ENCODE measurements at places on chromosomes 3 and 15.

GRCh38 chr3:126979046-126979628, 3.8 kb upstream of the PLXNA1 start:
- DNase-seq = no peak

GRCh38 chr15:83323296-83323711, 38.8 kb upstream of the BNC1 start:
- DNase-seq = no peak

GRCh38 chr15:90664650-90665287, 52.4 kb upstream of the BLM start:
- DNase-seq = no peak

- no peak for DNase-seq
These were observed 21.6 kb downstream of the UACA start for GRCh38 chr15:70741677-70742293.

- no peak for DNase-seq
These were observed 233.3 kb downstream of the UACA start for GRCh38 chr15:70530017-70530499.

DNA sequence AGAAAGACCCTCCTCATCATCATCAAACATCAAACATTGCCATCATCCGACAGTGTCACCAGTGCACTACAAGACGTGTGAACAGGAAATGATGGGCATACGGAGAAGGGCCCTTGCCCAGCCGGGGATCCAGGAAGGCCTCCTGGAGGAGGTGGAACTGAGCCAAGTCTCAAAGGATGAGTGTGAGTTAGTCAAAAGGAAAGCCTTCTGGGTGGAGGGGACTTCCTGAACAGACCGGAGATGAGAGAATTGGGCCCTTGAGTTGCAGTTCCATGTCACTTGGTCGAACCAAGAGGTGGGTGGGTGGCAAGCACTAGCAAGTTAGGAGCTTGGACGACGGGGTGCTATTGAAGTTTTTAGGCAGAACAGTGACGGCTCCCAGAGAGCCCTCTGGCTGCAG, 8.5 kb downstream of the SEMA4B start:
- no peak for DNase-seq

GRCh38 chr15:65431731-65432130, 9.0 kb upstream of the IGDCC4 start:
- DNase-seq = no peak

GRCh38 chr15:31297575-31298456, 28.8 kb upstream of the KLF13 start:
- no peak for DNase-seq

GRCh38 chr15:31802761-31803160, 227.6 kb upstream of the CHRNA7 start:
- DNase-seq = no peak

DNA sequence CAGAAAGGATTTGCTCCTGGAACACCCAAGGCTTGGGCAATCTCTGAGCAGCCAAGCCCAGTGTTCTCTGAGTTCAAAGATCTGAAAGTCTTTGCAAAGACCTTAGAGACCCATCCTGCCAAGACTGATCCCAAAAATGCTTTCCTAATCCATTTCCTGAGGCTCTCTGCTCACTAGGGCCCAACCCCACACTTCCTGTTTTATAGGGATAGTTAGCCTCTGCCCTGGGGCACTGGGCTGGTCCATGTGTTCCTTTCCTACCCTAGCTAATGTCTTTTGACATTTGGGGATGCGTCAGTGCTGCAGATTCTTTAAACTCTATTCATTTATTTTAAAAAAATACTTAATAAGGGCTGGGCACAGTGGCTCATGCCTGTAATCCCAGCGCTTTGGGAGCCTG, 372.7 kb downstream of the ROBO2 start:
- DNase-seq = no peak

DNA sequence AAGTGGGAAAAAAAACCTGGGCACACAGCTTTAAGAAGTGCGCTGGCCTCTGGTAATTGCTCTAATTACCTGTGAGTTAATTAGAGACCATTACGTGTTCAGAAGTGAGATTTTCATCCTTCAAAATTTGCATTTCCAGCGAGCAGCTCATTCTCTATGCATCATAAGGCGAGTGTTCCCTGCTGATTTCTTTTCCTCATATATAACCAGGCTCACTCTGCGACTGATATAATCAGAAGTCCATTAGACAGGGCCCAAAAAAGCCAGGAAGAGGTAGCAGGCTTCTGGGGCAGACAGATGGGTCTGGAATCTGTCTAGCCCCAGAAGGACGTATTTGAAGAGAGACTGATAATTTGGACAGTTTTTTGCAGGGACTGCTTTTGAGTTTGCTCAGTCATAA, 158.7 kb downstream of the MTHFS start:
- no peak for DNase-seq

- DNase-seq = no peak
These were observed 138.7 kb downstream of the FOXP1 start for GRCh38 chr3:71444861-71445259.

DNA sequence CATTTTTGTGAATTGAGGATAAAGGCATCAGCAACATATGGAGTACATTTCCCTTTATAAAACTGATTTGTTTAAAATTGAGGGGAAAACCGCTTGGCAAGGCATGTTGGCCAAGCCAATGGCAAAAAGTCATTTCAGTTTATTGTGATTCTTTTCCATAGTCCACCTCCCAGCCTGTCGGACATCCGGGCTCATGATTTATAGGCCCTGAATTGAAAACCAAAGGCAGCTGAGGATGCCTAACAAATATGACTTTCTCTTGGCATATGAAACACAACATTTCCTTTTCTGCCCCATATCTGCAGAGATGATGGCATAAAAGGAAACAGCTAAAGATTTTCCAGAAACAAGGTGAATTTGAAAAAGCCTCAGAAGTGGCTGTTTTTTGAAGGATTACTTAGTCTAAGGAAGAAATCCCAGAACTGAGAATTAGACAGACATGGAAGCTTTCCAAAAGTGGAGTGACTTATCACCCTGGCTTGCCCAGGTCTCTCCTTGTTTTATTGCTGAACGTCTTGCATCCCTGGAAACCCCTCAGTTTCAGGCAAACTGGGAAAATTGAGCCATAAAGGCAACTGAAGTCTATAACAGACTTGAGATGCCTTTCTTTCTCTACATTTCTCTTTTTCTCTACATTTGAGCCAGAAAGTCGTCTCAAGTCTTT, 74.0 kb downstream of the COL8A1 start:
- no peak for DNase-seq

DNA sequence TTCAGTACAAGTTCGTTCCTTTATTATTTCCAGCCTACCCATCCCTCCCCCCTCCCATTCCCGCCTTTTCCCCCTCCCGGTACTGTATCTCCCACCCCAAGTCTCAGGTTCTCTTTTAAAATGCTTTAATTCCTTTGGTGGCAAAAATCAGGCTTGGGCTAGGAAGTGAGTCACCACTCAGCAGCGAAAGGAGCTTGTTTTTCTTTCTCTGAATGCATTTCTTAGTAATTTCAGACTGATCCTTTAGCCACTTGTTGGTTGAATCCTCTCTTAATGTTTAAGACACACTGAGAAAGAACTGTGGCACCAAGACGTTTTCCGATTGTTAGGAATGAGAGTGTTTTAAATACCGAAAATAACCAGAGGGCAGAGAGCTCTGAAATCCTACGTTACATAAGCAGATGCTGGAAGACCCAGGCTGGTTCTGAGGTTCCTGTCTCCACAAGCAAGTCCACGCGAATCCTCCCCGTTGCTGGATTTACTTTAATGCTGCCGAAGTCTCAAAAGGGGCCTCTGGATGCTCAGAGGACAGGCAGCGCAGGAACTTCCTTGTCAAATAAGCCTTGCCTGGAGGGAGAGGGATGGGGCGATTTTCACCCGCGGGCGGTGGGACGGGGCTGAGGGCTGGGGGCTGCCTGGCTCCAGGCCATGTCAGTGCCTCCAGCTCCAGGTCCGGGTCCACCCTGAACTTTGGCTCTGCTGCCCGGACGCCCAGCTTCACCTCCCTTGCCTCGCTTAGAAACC, 854 bp upstream of the COL8A1 start:
- DNase-seq = no peak

GRCh38 chr3:87088430-87088992, 97.6 kb upstream of the VGLL3 start:
- no peak for DNase-seq

DNA sequence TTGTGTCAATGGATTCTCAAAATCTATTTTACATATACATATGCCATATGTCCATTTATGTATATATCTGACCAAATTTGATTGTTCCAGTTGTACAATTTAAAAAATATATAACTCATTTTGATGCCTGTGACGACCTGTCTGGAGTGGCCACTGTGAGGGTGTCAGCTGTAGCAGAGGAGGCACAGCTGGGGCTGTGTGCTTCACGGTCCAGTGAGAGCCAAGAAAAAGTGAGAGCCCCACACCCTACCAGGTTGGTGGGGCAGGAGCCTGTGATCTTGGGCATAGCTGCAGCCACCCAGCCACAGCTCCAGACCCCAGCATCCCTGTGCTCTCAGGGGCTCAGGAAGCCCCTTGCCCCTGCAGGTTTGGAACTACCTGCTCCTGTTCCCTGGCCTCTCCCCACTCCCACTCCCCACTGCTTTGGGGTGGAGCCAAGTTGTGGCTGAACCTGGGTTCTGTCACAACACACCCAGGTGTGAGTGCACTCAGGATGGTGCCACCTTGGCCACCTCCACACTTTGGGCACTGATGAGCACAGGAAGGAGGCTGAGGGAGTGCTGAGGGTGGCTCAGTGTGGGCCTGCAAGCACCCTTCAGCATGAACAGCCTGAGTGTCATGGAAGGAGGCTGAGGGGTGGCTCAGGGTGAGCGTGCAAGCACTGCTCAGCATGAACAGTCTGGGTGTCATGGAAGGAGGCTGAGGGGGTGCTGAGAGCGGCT, 161.1 kb upstream of the ROBO1 start:
- no peak for DNase-seq

DNA sequence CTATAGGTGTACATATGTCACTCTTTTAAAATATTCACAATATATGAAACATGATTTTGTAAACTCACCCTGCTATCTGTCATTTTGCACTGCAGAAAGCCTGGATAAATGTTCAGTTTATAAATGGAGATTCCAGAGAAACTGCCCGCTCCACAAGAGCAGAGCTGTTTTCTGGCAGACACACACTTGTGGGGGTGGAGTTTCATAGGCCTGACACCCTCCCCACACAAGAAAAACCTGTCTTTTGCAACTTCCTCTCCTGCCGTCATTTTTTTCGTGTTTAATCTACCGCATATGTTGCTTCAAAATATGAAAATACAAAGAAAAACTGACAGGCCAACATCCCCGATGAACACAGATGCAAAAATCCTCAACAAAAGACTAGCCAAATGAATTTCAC, 479.0 kb downstream of the GABRG3 start:
- no peak for DNase-seq

DNA sequence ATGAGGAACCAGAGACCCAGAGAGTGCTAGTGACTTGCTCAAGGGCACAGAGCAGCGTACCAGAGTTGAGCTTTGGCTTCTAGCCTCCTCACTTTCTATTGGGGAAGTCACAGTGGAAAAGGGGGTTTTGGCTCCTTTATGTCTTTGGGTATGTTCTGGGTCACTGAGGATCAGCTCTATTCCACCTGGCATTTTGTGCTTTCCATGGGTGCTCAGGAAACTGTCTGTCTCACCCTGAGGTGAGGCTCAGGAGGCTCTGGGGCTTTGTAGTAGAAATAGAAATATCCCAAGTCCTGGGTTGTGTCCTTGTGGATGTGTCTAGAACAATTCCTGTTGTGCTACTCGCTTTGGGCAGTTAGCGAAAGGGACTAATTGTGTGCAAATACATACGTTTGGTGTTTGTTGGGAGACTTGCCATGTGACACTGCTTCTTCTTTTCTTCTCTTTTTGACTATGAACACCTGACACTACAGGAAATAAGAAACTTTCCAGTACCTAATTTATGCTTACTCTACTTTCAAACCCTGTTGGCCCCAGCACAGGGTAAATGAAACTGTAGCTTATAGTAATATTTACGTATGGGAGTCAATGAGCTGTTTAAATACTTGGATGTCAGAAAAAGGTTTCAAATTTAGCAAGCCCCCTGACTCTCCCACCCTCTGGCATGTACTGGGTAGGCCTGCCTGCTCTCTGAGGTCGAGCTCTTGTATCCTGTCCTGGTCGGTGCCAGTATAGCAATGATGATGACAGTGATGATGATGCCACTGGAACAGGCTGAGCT, 35.6 kb downstream of the SMAD3 start:
- no peak for DNase-seq

DNA sequence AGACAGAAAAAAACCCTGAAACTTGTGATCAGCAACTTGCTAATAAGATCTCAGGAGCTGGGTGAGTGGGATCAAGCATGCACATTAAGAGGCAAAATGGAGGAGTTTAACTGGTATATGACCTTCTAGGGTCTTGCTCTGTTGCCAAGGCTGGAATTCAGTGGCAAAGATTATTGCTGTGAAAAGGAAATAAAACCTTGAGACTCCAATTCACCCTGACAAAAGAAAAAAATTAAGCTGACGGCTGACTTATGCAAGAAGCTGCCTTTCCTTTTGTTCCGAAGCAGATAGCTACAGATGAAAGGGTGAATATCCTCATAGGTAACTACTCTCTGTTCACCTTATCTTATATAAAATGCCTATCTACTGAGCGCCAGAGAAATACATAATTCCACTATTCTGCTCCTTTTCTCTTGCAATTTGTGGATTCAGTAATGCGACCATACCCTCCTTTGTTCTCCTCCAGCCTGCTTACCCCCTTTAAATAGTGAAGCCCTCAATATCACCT, 68.9 kb downstream of the HERC1 start:
- DNase-seq = no peak

- DNase-seq = no peak
These were observed 18.2 kb downstream of the C15orf62 start for GRCh38 chr15:40787991-40788390.

DNA sequence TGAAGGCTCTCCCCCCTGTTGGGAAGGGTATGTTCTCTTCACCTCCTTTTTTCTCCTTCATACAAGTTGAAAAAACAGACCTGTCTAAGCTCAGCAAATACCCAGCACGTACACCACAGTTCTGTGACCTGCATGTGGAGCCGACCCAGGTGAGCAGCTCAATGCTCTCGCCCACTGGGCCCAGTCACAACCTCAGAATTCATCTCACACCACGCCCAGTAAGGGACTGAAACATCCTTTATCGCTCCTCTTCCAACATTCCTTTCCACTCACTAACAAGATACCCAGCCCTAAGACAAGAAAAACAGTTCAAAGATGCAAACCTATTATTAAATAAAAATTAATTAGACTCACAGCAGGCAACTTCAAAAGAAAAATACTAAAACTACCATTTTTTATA, 68.9 kb downstream of the FOXP1 start:
- no peak for DNase-seq

GRCh38 chr3:186458306-186459107, 85.7 kb downstream of the CRYGS start:
- no peak for DNase-seq

GRCh38 chr3:58206406-58207011, 4.3 kb downstream of the DNASE1L3 start:
- peak; percentile 48 for DNase-seq

- no peak for DNase-seq
These were observed 255.2 kb downstream of the NR2F2 start for GRCh38 chr15:96585484-96586386.
